Activated naive CD4-positive, alpha-beta T cell treated with Interleukin-2 at 50 U/mL for 16 hours (primary cell): ENCODE measurements at places on chromosomes 4 and X.

- no peak for DNase-seq
Measured at GRCh38 chr4:8586671-8587468, 5.7 kb upstream of the CPZ start.

- no peak for DNase-seq
Measured at GRCh38 chr4:174211622-174212044, 71.8 kb downstream of the FBXO8 start.

DNA sequence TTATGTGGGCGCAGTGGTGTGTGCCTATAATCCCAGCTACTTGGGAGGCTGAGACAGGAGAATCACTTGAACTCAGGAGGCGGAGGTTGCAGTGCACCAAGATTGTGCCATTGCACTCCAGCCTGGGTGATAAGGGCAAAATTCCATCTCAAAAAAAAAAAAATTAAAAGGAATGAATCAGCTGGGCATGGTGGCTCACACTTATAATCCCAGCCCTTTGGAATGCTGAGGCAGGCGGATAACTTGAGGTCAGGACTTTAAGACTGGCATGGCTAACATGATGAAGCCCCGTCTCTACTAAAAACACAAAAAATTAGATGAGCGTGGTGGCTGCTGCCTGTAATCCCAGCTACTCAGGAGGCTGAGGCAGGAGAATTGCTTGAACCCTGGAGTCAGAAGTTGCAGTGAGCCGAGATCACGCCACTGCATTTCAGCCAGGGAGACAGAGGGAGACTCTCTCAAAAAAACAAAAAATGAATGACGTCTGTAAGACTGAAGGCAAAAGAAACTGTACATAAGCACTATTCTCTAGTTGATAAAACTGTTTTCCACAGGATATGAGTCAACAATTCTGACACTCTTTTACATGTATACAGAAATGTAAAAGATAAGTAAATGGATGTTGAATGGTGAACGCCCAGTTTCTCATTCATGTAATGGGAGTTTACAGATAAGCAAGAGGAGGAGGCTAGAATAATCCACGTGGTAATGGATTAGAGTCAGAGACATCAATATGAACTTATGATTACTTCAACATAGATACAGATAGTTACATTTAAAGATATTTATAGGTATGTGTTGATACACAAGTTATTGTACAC lies 22.2 kb downstream of the CENPC start:
- no peak for DNase-seq

GRCh38 chrX:103400931-103401330 lies 24.6 kb downstream of the BEX3 start:
- no peak for DNase-seq

GRCh38 chr4:130825284-130825683 lies 1729.3 kb downstream of the C4orf33 start:
- DNase-seq: no peak

- DNase-seq: no peak
Measured at GRCh38 chr4:150012851-150013360, 65.3 kb upstream of the DCLK2 start.

GRCh38 chr4:145931403-145931802 lies 7.2 kb downstream of the ZNF827 start:
- no peak for DNase-seq

DNA sequence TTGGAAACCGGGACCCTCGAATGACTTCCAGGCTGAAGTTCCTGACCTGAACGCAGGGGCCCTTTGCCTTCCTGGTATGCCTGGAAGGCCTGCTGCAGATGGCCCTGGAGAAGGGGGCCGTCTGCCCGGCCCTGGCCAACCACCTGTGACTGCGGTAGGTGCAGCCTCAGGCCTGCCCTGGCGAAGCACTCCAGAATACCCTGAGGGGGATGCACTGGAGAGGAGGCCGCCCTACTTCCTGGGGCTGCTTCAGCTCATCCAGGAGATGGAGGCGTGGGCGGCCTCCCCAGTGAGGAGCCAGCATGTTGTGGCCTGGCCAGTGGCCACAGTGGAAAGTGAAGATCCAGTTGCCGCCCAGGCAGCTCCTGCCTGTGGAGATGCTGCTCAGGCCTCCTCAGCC lies 26.4 kb upstream of the PNMA3 start:
- no peak for DNase-seq

GRCh38 chrX:68650491-68650890 lies 3.0 kb downstream of the STARD8 start:
- no peak for DNase-seq

GRCh38 chrX:13821738-13822137 lies 4.8 kb upstream of the GPM6B start:
- DNase-seq: no peak

DNA sequence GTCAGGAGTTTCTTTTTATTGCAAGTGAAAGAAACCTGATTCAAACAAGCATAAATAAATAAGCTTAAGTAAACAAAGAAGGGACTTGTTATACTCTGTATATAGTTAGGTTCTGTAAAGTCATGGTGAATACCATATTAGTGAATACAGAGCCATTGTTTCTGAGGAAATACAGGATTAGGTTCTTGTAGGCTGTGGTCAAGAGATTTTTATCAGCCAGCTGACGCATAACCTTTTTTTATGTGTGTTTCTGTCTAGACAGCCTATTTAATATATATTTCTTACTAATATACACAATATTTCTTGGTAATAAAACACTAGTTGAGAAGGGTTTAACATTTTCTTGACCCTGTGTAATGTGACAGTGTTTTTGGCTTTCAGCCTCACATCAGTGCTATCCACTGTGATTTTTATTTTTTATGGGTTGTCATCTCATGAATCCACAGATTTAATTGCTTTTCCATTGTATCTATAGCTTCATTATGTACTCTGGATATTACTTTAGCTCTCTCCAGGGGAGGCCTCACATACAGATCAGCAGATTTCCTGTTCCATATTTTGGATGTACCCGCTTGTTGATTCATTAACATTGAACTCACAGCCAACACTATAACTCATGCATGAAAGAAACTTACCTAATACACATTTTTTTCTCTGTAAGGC lies 8.0 kb downstream of the HERC3 start:
- DNase-seq: no peak

- DNase-seq: no peak
Measured at GRCh38 chrX:132692526-132692925, 203.7 kb upstream of the MBNL3 start.

- DNase-seq: no peak
Measured at GRCh38 chrX:148203531-148203930, 222.4 kb downstream of the FMR1NB start.

DNA sequence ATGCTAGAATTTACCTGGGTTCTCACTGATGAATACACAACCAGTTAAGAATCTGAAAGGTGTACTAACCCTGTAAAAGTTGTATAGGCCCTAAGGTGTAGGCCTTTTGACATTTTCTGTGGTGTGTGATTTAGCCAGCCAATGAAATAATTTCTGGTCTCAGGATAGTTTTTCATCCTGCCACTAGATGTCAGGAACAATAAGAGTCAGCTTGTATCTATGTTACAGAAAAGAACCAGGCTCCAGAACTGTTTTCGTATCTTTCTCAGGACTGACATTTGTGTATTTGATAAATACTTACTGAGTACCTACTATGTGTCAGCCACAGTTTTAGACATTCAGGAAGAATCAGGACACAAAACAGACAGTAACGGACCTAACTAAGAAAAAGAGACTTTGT lies 673.6 kb upstream of the TENM3 start:
- DNase-seq: no peak

GRCh38 chr4:7624396-7624980 lies 189.8 kb upstream of the PSAPL1 start:
- no peak for DNase-seq

DNA sequence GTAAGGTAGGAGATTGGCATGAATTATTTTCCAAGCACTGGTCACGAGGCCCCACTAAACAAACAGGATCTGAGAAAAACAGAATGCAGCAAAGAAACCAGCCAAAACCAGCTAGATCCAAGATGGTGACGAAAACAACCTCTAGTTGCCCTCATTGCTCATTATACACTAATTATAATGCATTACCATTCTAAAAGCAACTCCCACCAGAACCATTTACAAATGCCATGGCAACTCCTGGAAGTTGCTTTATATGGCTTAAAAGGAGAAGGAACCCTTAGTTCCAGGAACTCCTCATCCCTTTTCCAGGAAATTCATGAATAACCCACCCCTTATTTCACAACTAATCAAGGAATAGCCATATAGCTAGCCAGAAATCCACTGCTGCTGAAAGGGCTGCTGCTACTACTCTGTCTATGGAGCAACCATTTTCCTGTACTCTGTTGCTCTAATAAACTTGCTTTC lies 69.3 kb downstream of the ABCB7 start:
- DNase-seq: no peak

- no peak for DNase-seq
Measured at GRCh38 chrX:28347476-28347875, 239.8 kb upstream of the IL1RAPL1 start.

DNA sequence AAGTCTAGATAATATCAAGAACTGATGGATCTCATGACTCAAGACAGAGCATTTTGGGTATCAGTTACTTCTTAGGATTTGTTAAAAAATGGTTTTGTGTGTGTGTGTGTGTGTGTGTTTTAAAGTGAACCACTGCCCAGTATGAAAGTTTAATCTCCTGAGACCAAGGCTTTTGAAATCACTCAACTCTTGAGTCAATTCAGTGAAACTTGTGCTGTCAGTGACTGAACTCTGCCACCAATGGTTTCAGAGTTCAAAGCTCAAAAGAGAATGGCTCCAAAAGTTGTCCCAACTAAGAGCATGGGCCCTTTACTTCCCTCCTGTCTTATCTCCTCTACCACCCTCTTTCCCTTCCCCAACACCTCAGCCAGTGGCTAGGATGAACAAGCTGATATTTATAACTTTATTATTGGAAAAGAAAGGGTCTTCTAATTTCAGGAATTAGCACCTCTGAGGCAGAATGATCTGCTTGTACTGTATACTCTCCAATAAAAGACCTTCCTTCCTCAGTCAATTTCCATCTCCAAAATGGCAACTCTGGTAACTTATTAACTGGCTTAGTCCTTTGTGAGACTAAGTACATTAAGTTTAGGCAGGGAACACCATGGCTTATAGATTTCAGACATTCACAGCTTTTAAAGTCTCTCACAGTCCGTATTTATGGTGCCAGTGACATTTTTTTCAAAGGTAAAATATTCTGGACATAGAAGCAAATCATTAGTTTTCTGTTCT lies 152.2 kb downstream of the REPS2 start:
- DNase-seq: no peak

DNA sequence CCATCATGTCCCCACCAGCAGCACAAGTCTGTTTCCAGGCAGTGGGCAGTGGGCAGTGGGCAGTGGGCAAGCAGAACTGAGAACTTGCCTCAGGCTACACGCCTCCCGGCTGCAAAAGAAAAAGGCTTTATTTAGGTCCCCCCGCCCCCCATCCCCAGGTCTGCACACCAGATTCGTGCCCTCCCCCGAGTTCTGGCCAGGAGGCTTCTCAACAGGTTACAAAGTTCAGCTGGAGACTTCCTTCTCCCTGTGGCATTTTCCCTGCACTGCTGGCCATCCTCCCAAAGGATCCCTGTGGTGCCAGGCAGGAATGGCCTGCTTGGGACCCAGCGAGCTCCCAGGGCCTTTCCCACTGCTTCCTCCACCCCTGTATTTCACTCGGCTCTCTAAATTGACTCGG lies 97.0 kb upstream of the TRIM2 start:
- no peak for DNase-seq

GRCh38 chr4:176188654-176189053 lies 6.7 kb downstream of the SPATA4 start:
- DNase-seq: no peak

- no peak for DNase-seq
Measured at GRCh38 chr4:113382704-113383103, 333.3 kb downstream of the ANK2 start.

DNA sequence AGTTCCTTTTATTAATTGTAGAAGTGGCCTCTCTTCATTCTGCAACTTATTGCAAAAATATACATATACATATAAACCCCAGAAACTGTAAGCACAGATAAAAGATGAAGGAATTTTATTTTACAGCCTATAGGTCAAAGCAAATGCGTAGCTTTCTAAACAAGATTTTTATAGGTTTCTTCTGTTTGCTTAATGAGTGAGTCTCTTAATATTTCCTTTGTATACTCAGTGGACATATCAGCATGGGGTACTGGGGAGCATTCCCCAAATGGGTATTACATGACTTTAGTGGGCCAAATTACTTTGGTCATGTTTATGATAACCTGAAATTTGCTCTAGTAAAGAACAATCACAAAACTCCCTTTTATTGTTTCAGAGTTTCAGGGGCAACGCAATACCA lies 1698.6 kb upstream of the IGFBP7 start:
- DNase-seq: no peak

DNA sequence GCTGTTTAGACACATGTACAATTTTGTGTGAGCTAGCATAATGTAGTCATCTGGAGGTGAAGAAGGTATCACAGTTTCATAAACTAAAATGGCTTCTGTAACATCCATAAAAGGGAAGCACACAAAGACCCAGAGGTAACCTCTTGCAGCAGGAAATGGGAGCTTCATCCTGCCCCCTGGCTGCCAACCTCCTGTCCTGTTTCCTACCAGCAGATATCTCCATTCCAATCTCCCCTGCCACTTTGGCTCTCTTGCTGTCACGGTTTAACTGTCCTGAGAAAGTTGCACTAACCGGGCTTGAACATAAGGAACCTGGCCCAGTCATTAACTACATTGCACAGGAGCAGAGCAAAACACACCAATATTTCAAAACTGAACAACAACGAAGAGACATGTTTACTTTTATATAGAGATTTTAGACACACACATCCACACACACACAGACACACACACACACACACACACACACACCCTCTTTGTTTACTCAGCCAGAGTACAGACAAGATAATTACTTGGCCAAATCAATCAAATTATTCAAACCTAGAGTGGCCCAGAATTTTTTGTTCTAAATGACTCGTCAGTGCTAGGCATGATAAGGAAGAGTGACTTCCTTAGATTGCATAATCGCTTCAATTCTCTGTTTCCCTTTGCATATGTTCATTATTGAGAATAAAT lies 24.2 kb downstream of the MID2 start:
- no peak for DNase-seq

GRCh38 chr4:24245491-24245820 lies 338.9 kb downstream of the DHX15 start:
- DNase-seq: no peak

DNA sequence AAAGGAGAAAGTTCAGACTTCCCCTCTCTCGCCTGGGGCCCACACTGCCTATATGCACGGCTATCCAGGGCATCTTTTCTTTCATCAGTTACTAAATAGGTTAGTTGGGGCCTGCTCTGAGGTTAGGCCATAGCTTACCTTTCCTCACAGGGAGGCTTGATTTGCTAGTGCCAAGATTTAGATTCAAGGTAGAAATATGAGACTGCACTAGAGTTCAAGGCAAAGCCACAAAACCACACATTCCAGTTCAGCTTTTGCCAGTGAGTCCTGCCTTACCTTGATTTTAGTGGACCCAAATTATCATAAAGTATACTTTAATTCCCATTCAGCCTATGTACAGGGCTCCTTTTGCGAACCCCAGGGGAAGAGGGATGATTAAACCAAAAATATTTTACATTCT lies 762.8 kb downstream of the PDHA2 start:
- DNase-seq: no peak

DNA sequence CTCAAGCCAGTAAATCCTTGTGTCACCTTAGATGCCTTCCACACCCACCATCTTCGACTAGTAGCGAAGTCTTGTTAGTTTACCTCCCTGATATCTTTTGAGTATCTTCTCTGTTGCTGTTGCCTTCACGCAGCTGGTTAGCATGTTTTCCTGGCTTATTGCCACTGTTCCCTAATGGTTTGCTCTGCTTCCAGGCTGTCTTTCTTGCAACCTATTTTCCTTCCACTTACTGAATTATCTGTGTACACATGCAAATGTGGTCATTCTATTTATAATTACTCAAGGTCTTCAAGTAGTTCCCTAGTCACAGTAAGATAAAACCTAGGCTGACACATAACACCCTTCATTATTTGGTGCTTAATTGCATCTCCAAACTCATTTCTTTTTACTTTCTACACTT lies 89.5 kb downstream of the UGT8 start:
- no peak for DNase-seq
